ENCODE measurements at places on chromosomes 7 and 10. TPM values are rescaled to one million over a fixed set of nuclear protein-coding genes. Genes with fewer than 3 reads are reported as not detected.

- DNase-seq: no peak
Measured at GRCh38 chr7:129438839-129439651, 4.8 kb downstream of the STRIP2 start.

- DNase-seq: no peak
Measured at GRCh38 chr10:90378524-90379076, 479.2 kb downstream of the HTR7 start.

- no peak for DNase-seq
Measured at GRCh38 chr7:138833596-138833995, 35.6 kb upstream of the ATP6V0A4 start.

The KCNMA1 gene
- total RNA-seq: 3.7 TPM

The OPN1SW gene
- 0.46 TPM for total RNA-seq

The ZNF862 gene
- total RNA-seq: 12.6 TPM

The PRKAR2B gene
- total RNA-seq: 29.1 TPM

Measured in neural progenitor cell (in vitro differentiated cells).